Renal cortical epithelial cell (primary cell): ENCODE measurements at places on chromosomes 13 and 19. TPM values are rescaled to one million over a fixed set of nuclear protein-coding genes. Genes with fewer than 3 reads are reported as not detected.

GRCh38 chr13:40146063-40146462, 490.6 kb downstream of the COG6 start:
- DNase-seq: no peak

- DNase-seq: no peak
Measured at GRCh38 chr13:76795701-76796695, 90.2 kb downstream of the KCTD12 start.

GRCh38 chr13:101575581-101575980, 123.1 kb downstream of the ITGBL1 start:
- peak; percentile 37 for DNase-seq

NMRK2 gene
- not detected in 2 replicates for total RNA-seq

DNA sequence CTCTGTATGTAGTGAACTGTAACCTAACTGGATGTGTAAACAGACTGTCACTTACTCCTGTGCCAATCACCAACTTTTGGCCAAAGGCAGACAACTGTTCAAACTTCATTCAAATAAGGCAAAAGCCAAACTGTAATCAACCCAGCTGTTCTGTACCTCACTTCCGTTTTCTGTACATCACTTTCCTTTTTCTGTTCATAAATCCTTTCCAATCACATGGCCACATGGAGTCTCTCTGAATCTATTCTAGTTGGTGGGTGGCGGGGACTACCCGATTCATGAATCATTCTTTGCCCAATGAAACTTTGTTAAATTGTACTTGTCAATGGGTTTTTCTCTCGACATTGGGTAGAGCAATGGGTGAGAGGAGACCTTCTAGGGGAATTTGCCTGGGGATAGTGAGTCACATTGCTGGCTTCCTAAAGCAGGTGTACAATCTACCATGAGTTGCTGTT, 178.3 kb upstream of the RFC3 start:
- DNase-seq: peak; percentile 56
